Activated CD4-positive, alpha-beta T cell treated with anti-CD3 and anti-CD28 coated beads, Interleukin-2, amount 50 U/mL, for 1 hour (primary cell): ENCODE measurements at places on chromosomes 11 and 22.

DNA sequence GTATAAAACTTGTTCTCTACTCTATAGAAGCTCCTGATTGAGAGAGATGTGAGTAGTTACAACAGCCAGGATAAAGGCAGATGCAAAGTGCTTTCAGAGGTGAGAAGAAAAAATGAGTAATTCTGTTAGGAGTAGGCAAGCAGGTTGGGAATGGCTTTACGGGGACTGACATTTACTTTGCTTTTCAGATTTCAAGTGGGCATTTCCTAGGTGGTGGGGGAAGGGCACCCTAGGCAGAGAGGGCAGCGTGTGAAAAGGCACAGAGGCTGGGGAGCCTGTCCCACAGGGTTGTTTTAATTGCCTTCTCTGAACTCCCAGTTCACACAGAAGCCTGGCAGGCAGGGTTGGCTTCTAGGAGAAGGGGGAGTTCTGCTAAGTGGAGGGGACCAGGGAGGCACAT is 106.5 kb downstream of the NAV2 start:
- no peak for DNase-seq

DNA sequence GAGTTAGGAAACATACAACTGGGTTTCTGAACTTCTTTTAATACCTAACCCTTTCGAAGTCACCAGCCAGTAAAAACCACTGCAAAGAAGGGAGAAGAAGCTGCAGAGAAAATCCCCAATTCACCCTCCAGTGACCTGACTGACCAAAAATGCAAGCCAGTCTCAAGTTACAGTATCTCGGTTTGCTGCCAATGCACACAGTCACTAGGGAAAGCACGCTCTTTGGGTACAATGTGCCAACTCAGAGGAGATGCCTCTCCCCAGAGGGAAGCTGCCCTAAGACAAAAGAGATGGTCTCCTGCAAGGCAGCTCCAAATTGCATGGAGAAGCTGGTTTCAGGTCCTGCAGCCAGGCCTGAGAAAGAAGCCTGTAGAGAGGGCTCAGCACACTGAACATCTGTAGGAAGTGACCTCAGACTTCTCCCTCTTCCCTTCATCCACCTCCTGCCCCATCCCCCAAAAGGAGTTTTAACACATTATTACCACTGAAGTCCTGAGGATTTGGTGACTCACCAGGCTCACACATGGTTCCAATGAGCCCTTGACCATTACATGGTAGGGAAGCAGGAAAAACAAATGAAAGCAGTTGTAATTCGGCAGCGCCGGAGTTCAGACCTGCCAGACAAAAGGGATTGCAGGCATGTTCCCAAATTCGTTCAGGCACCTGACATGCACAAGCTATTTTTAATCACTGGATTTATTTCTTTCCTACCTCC is 90.1 kb downstream of the ETS1 start:
- DNase-seq, result no peak

DNA sequence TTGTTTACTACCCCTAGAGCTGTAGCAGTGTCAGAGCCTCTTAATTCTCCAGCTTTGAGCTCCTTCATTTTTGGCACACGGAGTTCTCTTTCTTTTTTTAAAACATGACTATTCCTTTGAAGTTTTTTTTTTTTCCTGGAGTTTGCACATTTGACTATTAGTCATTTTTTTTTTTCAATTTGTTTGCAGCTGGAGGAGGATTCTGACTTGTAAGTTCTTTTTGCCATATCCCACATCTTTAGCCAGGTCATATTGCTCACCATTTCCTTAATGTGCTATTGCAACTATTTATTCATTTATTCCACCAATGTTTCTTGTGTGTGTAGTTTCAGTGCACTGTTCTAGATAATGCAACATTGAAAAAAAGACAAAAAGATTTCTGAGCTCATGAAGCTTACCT is 166.3 kb upstream of the ARHGAP20 start:
- no peak for DNase-seq

GRCh38 chr22:22039286-22040074 is 56.9 kb upstream of the TOP3B start:
- no peak for DNase-seq

DNA sequence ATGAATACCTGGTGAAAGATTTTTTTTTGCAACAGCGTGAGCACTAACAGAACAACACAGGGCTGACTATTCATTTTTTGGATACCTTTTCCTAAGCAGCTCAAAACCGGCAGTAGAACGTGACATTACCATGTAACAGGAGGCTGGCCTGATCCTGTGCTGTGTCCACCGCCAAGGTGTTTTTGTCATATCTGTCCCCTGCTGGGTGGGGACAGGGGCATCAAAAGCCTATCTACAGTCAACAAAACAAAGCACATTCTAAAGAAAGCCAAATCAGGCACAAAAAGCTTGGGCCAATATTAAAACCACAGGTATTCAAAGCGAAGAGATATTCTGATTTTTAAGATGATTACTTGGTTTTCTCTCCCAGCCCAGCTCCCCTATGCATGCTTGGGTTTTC is 151.2 kb downstream of the LRRC4C start:
- no peak for DNase-seq

DNA sequence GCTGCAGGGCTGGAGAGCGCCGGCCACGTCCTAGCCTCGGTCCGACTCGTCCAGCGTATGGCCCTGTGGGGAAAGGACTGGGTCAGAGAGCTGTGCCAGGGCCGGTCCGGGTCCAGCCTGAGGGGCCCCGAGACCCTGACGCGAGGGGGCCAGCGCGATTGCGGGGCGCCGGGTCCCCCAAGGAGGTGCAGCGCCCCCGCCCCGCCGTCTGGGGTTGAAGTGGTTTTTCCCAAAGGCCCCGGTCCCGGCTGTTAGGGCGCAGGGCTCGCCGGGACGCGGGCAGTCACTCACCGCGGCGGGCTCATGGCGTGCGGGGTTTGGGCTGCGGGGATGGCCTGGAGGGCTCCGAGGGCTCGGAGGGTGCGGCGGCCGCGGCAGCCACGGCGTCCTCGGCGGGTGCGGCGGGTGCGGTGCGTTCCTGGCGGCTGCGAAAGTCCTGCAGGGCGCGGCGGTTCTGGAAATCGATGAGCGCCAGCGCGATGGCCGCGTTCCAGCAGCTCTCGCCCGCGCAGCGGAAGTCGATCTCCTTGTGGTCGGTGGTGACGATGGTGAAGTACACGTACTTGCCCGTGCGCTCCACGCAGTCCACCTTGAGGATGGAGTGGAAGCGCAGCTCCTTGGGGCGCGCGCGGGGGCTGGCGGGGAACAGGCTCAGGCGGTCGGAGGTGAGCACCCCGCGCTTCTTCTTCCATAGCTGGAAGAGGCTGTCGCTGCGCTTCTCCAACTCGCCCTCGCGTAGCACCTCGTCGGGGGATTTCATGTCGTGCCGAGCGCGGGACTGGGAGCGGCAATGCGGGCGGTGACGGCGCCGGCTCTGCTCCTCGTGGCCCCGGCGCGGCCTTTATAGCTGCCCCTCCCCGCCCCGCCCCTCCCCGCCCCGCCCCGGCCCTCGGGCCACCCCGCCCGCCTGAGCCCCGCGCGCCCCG is at the start of gene PHLDA2:
PHLDA2 (minus strand) TSS at position 816 of the 926 bp plus-strand sequence; CDS start at position 760, 56 bp downstream.
- peak; percentile 50 for DNase-seq

DNA sequence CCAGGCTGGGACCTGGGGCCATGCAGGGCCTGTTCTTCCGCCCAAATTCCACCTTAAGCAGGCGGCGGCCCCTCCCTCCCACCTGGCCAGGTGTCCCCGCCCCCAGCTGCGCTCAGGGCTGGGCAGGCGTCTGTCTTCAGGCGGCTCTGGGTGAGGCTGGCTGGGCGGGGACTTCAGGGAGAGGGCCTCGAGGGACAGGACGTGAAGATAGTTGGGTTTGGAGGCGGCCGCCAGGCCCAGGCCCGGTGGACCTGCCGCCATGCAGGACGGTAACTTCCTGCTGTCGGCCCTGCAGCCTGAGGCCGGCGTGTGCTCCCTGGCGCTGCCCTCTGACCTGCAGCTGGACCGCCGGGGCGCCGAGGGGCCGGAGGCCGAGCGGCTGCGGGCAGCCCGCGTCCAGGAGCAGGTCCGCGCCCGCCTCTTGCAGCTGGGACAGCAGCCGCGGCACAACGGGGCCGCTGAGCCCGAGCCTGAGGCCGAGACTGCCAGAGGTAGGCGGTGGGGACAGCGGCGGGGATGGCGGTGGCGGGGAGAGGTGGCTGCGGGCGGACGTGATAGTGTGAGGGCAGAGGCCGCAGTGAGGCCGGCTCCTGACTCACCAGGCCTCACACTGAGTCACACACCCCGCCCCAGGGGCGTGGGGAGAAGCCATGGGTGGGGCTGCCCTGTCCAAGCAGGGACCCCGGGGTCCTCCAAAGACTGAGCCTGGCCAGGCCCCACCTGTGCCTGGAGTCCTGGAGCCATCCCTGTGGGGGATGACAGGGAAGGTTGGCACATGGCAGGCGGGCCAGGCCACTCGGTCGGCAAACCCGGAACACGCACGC is at the start of gene PKP3:
PKP3 (plus strand) TSS at position 176 of the 824 bp plus-strand sequence; CDS start at position 260, 84 bp downstream.
- no peak for DNase-seq

DNA sequence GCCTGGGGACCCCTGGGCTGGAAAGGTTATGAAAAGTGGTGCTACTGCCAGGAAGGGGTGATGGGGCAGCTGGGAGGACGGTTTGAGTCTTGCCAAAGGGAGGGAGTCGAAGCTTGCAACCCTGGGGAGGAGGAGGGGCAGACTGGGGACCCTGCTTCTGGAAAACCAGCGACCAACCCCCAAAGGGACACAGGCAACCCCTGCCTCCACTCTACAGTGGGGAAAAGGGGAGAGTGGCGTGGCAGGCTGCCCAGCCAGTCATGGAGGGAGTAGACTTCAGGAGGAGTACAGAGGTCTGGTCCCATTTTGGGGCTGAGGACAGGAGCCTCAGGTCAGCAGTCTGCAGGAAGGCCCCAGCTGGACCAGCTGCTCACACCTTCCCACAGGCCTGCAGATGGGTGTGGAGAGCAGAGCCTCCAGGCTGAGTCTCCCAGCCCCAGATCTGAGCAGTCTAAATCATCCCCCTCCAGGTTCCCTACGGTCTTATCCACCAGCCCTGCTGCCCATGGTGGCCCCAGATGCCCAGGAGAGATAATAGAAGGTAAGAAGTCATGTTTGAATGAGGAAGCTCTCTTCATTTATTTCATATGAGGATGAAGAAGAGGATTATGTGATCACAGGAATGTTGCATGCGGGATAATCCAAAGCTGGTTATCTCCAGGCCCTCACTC is 3.3 kb downstream of the DDT start:
- no peak for DNase-seq

DNA sequence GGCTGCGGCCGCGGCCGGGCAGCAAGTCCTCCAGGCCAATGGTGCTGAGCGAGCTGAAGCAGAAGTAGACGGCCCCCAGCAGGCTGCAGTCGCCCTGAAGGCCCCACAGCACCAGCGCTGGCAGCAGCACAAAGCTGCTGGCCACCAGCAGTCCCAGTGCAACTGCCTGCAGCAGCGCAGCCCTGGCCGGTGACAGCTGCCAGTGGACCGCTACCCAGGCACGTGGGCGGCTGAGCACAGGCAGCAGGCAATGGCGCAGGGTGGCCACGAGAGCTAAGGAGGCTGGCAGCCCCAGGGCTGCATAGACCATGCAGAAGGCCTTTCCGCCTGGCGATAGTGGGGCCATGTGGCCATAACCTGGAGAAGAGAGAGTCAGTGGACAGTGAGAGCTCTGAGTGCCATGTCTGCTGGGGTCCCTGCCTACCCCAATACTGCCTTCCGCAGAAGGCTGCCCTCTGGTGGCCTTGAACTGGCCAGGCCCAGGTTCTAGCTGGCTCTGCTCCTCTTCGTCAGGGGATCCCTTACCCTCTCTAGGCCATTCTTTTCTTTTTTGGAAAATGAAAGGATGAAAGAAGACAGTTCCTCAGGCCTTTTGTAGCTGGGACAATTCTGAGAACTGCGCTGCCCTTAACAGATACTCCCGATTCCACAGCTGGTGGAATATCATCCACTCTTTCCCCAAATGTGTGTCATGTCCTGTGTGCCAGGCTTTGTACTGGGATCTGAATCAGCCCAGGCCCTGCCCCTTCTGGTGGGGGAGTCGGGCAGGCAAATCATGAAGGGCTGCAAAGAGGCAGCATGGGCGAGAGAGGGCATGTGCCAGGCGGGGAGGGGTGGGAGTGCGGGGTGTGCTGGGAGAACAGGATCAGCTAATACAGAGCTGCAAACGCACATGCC is 1.8 kb downstream of the KCNK7 start:
- peak; percentile 48 for DNase-seq

DNA sequence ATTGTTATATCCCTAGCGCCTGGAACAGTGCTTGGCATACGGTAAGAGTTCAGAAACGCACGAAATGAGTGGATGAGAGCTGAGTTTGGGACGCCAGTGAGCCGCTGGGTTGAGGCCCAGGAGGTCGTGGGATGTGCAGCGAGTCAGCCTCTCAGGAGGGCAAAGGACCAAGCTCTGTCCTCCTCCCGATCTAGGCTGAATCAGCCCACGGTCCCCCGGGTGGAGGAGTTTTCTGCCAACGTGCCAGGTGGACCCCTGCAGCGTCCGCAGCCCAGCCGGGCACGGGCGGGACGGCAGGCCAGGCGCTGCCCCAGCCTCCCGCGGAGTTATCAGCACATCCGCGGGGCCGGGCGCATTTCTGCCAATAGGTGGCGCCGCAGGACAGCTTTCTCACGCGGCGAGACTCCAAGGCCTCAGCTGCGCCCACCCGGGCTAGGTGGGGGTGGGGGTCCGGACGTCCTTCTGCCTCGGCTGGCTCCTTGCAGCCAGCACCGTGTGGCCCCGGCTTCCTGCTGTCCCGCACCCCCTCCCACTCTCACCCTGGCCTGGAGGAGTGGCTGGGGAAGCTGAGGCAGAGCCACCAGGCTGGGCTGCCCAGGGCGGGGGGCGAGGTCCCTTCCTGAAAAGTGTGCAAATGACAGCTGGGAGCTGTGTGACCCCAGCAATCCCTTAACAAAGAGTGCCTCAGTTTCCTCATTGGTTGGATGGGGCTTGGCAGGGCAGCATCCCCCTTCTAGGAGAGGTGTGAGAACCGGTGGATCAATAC is 2.2 kb upstream of the RPS19BP1 start:
- DNase-seq, result peak; percentile 80

DNA sequence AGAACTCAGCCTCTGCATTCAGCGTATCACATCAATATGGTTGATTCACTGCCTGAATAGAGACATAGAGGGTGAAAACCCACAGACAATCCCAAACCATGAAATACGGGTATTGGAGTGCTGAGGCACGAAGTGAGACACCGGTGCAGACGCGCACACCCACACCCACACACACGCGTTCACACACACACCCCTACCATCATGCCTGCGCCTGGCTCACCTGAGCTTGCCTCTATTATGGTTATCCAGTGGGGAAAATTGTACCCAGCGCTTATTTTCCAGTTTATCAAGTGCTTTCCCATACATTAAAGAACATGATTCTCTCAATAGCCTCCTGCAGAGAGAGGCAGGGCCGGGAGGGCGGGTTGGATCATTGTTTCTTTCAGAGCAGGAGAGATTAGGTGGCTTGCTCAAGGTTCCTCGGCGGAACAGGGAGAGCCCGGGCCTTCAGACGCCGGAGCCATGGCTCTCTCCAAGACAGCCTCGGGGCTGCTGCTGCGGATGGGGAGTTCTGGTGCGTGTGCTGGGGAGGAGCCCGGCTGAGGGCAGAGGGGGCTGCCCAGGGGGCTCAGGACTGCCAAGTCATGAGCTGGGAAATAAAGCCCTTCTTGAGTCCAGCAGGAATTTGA is 78.9 kb upstream of the THY1 start:
- no peak for DNase-seq

- DNase-seq, result no peak
Measured at GRCh38 chr11:1073261-1073724, 1.4 kb upstream of the MUC2 start.
